ENCODE measurements at places on chromosomes 16 and 17.
A peak's percentile ranks its signal among the peaks of the same experiment; 100 is the strongest.

- no peak for DNase-seq
Measured at GRCh38 chr16:82782715-82783251, 156.0 kb downstream of the CDH13 start.

- DNase-seq: no peak
Measured at GRCh38 chr17:77942112-77942988, 16.2 kb upstream of the TNRC6C start.

- DNase-seq: no peak
Measured at GRCh38 chr16:57916735-57917438, 54.0 kb downstream of the CNGB1 start.

- DNase-seq: no peak
Measured at GRCh38 chr16:12347365-12347764, 370.8 kb downstream of the SNX29 start.

- no peak for DNase-seq
Measured at GRCh38 chr17:27327871-27328270, 34.0 kb downstream of the WSB1 start.

DNA sequence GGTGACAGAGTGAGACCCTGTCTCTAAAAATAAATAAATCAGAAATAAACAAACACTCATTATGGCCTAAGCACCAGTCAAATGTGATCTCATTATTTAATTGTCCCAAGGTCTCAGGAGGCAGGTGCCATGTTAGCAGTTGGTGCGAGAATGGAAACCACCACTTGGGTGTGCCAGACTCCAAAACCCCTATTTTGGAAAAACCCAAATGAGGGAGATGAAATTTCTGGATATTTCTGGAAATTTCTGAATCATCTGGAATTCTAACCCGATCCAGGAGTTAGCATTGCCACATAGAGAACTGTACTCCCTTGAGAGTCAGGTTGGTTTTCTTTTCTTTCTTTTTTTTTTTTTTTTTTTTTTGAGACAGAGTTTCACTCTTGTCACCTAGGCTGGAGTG lies 264.0 kb downstream of the XYLT1 start:
- no peak for DNase-seq

DNA sequence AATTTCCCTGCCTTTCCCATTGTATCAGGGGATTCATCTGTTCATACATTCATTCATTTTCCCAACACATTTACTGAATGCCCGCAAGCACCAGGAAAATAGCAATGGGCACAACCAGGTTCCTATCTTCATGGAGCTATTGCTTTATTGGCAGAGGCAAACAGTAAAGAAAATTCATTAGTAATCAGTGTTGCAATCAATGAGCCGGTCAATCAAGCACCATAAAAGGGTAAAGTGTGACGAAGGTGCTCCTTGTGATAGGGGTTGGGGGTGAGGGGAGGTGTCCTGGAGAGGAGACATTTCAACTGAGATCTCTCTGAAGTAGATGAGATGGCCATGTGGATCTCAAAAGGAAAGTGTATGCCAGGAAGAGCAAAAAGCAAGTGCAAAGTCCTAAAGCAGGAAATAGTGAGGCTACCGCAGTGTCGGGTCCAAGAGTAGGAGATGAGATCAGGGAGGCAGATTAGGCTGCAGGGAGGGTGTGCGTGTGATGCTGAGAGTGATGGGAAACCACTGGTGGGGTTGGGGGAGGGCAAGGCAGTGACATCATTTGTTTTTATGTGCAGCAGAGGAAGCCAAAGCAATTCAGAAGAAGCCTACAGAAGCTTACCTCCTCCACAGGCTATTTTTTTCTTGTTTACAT lies 28.4 kb downstream of the CDH13 start:
- DNase-seq: peak; percentile 77

DNA sequence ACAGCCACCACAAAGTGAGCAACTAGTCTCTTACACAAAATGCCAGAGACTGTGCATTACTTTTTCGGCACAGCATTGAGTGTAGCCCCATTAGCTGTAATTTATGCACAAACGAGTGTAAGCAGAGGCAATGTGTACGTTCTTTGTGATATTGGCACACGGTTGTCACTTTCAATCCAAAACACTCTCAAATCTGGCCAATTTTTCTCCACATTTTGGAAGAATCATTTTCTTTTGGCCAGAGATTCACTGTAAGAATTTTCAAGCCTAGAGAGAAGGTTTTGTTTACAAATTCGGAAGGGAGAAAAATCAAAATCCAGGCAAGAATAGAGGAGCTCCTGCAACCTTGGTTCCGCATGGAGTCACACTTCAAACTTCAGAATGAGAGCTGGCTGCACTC lies 15.4 kb upstream of the KIF2B start:
- DNase-seq: no peak

- no peak for DNase-seq
Measured at GRCh38 chr16:55292491-55292890, 31.5 kb upstream of the IRX6 start.

DNA sequence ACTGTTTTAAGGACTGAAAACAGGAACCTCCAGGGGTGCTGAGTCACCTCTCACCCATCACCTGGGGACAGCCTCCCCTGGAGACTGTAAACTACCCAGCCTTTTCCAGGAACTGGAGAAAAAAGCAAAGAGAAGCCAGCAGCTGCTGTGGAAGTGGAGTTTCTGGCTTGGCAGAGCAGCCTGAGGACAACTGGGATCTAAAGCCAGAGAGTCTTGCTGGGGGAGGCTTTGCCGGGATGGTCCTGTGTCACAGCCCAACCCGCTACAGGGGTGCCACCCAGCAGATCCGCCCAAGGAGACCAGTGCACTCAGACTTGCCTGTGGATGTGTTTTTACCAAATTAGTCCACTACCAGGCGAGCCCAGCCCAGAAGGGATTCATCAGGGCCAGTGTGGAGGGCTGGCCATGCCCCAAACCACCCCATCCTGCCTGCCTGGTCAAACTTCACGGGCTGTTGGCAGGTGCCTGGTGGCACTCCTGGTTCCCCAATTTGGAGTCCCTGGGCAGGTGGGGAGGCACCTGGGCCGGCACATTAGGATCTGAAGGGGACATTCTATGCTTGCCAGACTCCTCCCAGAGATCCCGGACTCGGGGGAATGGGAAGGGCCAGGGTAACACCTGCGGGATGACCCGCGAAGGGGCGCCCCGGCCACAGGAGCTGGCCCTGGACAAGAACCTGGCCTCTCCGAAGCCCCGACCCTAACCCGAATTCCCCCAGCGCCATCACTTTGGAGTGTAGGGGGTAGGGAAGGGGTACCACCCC lies 771 bp downstream of the MSRB1 start:
- DNase-seq: no peak

DNA sequence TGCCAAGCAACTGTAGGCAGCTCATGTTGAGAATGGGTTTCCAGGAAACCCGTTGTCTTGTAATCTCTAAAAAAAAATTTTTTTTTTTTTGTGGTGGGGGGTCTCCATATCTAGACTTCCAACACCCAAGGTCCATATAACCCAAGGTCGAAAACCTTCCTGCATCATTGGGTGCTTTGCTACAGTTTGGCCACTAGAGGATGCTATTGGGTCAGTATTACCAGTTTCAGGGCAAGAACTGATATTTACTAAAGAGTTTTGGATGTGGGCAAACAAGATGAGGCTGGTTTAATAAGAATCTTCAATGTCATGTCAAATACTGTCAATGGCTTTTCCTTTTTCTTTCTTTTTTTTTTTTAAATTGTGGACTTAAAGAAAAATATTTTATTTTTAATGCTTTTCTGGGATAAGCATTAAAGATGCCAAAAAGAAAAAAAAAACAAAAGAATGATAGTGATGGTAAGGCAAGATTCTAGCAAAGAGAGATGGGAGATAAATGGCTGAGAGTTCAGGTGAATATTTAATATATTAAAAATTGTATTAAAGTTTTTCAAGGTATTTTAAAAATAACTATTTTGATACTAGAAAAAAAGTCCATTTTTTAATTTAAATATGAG lies 62.2 kb downstream of the DHRS7C start:
- DNase-seq: peak; percentile 26

- DNase-seq: no peak
Measured at GRCh38 chr16:88505405-88506082, 52.5 kb downstream of the ZFPM1 start.

- peak; percentile 32 for DNase-seq
Measured at GRCh38 chr16:11360641-11361373, 15.5 kb downstream of the RMI2 start.

- no peak for DNase-seq
Measured at GRCh38 chr16:77569406-77569805, 134.6 kb upstream of the ADAMTS18 start.

DNA sequence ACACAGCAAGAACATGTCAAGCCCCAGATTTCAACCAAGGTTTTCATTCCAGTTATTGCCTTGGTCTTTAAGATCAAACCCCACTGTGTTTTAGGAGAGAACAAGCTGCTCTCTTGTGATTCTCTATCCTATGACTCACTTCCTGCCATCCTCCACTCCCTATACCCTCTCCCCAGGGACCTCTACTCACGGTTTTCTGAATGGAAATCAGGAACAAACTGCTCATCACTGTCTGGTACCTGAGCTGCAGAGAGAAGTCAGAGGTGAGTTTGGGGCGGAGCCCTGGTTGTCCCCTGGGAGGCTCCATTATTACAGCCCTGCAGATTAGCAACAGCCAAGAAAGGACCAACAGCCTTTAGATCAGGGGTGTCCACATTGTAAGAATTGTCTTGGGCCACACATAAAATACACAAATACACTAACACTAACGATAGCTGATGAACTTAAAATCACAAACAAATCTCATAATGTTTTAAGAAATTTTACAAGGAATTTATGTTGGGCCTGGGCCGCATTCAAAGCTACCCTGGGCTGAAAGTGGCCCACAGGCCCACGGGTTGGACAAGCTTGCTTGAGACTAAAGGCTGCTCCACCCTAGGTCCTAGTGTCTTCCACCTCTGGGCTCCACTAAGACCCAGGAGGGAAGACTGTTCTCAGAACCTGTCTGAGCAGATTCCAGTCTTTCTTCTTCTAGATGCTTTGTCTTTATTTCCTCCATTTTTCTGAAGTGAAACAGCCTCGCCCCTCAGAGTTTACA lies 9.7 kb downstream of the ETV4 start:
- DNase-seq: peak; percentile 67

DNA sequence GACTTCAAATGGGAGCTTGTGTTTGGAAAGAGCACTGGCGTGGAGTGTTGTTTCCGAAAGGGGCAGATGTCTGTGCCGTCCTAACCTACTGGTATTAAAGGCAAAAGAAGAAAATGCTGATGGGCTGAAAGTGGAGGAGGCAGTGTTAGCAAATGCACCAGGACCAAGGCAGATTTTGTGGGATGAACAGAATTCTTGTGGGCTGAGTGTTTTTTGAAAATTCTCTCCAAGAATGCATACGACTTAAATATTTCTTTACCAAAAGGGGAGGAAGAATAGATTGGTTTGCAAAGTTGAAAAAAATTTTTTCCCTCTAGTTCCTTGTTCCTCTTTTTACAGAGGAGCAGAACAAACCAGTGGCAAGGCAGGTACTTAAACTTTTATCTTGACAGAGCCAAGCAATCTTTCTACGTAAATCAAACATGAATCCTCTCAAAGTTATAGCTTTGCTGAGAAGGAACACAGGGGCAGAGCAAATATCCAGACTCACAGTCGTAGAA lies 16.8 kb downstream of the MARCHF10 start:
- DNase-seq: peak; percentile 88

DNA sequence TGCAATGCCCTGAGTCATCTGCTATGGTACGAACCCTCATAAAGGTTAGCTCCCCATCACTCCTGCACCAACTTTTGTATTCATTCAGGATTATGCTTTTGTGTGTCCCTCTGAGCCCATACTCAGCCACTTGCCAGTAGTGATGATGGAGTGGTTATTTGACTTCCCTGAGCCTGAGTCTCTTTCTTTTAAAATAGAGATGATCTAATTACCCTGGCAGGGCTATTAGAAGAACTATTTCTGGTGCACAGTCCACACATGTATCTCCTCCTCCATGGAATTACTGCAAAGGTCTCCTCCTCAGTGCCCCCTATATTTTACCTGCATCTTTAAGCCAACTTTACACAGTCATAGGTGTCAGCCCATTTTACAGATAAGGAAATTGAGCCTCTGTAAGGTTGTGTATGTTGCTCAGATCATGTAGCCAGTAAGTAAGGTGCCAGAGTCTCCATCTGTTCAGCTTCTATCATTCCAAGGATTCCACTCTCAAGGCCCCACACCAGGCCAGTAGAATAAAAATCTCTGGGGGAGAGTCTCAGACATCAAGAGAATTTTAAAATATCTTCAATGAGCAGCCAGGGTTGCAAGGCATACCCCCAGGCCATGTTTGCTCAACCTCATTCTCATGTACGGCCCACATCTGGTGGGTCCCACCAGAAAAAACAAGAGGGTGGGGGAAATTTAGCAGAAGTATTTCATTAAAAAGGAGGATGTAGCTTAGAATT lies 333.7 kb upstream of the HSBP1 start:
- DNase-seq: peak; percentile 12

DNA sequence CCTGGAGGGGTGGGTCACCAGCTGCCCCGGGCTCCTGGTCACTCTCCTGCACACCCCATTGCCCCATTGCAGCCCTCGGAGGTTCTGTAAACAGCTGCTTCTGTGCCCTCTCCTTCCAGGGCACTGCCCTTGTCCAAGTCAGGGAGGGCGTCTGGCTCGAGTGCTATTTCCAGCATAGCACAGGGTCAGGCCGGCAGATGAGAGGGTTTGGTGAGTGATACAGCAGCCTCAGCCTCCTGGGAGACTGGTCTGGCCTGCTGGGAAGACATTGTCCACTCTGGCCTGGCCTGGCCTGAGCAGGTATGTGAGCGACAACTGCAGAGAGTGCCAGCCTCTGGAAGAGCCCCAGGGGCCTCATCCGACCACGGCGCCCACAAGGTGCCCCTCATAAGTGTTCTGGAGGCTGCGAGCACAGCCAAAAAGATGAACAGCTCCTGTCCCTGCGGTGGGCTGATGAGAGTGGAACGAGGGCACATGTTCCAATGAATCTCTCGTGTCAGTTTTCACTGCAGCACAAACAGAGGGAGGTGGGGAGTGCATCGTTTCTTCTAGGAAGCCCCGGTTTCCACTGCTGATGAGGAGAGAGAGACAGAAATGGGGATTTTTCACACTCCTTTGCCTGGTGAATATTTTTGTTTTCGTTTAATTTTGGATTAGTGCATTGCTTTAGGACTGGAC lies 105.8 kb upstream of the SDK2 start:
- no peak for DNase-seq

- no peak for DNase-seq
Measured at GRCh38 chr16:84054916-84055315, 12.3 kb upstream of the SLC38A8 start.

GRCh38 chr16:11734025-11734652 lies 8.5 kb downstream of the TXNDC11 start:
- no peak for DNase-seq

All from fibroblast of skin of left quadriceps (primary cell).